Stimulated activated CD4-positive, alpha-beta T cell treated with anti-CD3 and anti-CD28 coated beads, TNF-alpha, amount 100 ng/mL, for 4 hours (primary cell): ENCODE measurements at places on chromosomes 6 and 20.

- no peak for DNase-seq
Observed at GRCh38 chr6:39770446-39770845, 21.7 kb upstream of the DAAM2 start.

DNA sequence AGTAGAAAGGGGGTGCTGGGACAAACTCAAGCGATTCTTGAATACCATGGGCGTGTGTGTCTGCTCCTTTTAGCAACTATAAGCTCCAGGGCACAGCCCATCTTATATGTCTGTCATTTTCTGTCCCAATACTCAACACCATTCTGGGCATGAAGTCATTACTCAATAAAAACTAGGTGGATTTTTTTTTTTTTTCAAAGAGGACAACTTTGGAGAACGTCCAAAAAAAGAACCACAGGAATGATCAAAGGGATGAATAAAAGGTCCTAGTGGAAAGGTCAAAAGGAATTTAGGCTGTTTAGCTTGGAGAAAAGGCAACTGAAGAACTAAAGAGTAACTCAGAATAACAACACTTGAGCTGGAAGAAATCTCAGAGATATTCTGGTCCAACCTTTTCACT is 24.4 kb downstream of the UQCC1 start:
- DNase-seq, result no peak

DNA sequence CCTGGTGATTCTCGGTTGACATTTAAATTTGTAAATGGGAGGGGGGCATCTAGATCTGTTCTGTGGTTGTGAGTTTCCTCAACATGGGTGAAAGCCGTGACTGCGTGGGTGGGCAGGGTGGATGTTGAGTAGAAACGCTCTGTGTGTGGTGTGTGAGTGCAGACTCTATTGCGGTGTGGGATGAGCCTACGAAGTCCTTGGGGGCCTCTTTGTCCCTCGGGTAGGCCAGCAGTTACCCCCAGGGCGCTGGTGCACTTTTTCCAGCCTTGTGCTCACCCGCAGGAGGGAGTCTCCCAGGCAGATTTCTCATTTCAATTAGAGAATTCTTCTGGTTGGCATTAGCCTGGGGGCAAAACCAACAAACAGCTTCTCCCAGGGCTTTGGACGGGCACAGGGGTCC is 10.6 kb downstream of the TOX2 start:
- no peak for DNase-seq

GRCh38 chr20:47708140-47708807 is 77.0 kb downstream of the SULF2 start:
- DNase-seq, result no peak

DNA sequence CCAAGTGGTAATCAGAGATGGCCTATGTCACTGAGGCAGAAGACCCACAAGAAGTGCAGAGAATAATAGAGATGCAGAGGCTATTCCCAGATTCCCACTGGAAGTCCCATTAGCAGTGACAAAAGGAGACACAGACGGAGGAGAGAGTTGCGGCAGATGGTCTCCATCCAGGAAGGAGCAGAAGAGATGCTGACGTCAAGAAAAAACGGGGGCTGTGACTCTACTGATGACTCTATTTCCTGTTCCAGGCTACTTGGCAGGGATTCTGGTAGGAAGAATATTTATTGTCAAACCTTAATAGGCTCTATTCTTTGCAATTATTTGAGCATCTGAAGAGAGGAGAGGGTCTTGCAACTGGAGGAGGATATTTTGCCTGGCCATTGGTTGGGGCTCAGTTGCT is 246.0 kb upstream of the ECI2 start:
- DNase-seq, result no peak

GRCh38 chr6:11197175-11197536 is 35.3 kb downstream of the NEDD9 start:
- DNase-seq, result no peak

DNA sequence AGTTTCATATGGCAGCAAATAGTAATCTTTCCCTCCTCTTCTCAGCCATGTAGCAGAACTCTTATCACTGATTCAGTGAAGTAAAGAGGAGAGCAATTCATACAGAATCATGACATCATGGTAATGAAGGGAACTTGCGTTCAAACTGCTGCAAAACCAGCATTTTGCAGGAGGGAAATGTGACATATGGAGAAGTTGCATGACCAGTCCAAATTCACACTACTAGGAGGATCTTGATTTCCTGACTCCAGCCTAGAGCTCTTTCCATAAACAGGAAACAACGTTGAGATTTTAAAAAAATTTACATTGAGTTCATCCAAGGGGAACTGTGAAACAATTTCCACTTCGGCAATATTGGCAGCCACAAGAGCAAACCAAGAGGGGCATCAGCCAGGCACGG is 63.8 kb downstream of the MBOAT1 start:
- no peak for DNase-seq

GRCh38 chr6:13273931-13274706 is 54.2 kb downstream of the TBC1D7 start:
- DNase-seq, result peak; percentile 69
